ENCODE measurements at places on chromosomes 5 and 9. TPM values are rescaled to one million over a fixed set of nuclear protein-coding genes. Genes with fewer than 3 reads are reported as not detected.

GRCh38 chr5:53031695-53032096 is 42.5 kb downstream of the ITGA2 start:
- no peak for DNase-seq

DNA sequence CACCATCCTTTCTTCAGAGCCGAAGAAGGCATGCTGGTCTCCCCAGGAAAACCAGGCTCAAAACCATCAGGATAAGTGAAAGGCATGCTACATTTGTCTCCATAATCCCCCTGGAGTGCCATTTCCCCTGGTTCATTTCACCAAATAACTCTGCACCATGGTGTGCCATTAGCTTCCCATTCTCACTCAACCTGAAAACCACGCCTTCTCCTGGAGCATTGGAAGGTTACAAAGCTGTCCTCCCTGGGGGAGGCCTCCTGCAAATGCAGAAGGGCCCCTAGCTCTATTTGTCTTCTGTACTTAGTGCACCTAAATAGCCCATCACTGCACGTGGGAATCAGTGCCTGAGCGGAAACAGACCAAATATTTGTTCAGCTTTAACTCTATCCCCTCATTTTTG is 90.2 kb upstream of the ICE1 start:
- no peak for DNase-seq

Gene SURF1
- total RNA-seq: 48.7 TPM

GRCh38 chr5:50766042-50766441 is 99.6 kb downstream of the PARP8 start:
- DNase-seq: no peak
